ENCODE measurements at places on chromosomes 11 and 22.

GRCh38 chr11:375065-376025 lies 6.0 kb downstream of the B4GALNT4 start:
- DNase-seq: no peak

- DNase-seq: no peak
These were observed 6.7 kb upstream of the MCAM start for GRCh38 chr11:119323532-119324033.

DNA sequence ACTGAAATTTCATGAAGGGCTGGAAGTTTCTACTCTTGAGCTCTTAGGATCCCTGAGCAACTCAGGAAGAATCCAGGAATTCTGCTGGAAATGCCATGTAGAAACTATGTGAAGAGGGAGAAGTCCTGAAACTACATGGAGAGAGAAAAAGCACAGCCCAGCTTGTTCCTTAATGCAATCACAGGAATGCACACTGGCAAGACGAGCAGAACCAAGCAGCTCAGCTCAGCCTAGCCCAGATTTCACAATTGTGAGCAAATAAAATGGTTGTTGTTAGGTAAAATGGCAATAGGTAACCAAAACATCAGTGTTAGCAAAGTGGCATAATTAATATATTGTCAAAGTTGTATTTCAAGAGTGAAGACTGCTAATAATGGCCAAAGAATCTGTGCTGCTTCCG lies 28.1 kb downstream of the ZNF214 start:
- no peak for DNase-seq

DNA sequence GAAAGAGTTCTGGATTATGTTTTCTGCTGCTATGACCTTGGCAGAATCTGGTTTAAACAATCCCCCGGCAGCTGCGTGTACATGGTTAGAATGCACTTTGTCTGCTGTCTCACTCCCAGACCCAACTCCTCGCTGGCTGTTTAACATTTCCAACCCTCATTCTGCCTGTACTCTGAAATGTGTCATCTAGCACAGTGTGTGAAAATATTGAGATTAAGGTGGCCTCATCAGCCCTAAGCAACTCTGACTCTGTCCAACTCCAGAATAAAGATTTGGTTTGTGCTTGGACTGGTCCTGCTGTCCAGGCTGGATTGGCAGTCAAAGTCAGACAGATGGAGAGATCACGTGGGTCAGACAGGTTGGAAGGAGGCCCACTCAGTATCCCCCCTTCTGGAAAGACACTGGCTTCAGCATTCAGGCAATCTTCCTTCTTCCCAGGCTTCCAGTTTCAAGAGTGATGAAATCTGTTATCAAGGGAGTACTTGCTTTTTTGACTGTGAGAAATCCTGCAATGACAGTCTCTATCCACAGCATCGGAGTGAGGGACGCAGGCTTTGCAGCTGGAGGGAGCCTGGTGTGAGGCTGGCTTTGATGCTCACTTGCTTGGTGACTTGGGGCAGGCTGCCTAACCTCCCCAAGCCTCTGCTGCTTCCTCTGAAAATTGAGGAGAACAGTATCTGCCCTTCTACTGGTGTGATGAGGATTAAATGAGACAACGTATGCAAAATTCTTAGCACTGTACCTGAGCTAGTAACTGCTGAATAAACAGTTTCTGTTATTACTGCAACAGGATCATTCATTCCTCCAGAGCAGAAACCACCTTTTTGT lies 29.8 kb downstream of the ABTB2 start:
- DNase-seq: no peak

DNA sequence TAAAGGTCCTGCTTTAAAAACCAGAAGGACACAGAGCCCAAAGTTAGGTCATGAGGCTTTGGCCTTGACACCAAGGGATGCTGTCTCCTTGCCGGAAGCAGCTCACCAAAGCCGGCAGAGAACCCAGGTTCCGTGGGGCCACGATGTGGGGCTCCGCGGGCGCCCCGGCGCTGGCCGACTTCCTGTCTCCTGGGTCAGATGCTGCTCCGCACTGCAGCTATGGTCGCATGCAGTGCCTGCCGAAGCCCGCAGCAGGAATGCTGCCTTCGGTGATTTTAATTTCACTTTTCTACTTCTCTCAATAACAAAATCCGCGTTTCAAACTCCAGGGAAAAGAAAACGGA lies 454 bp upstream of the OTUB1 start:
- no peak for DNase-seq

GRCh38 chr11:96033095-96033494 lies 109.2 kb upstream of the MTMR2 start:
- DNase-seq: no peak

DNA sequence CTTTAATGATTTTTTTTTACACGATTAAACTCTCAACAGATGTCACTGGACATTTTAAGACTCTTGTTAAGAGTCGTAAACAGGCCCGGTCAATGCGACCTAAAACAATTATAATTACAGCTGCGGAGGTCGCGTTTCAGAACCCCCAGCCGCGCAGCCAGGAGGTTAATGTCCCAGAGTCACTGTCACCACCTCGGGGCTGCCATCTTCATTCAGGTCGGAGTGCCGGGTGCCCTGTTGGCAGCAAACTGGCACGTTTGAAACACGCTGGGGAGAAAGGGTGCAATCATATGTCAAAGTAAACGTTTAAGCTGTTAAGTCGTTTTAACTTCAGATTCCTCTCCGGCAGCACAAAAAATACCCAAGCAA lies 711 bp upstream of the PHF21B start:
- no peak for DNase-seq

GRCh38 chr22:40533712-40534378 lies 102.7 kb downstream of the MRTFA start:
- no peak for DNase-seq

DNA sequence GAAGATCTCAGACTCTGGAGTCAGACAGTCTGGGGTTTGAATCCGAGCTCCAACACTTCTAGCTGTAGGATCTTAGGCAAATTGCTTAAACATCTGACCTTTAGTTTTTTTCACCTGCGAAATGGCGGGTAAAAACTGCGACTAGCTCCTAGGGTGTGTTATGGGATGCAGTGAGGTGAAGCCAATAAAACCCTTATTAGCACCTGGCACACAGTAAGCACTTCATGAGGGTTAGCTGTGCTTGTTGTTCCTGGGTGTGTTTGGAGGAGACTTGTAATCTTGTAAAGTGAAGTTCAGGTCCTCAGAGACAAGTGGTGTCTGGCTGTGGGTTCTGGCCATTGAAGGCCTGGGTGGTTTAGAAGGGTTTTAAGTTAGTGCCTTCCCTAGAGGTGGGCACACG lies 68.9 kb downstream of the ZBTB16 start:
- no peak for DNase-seq

DNA sequence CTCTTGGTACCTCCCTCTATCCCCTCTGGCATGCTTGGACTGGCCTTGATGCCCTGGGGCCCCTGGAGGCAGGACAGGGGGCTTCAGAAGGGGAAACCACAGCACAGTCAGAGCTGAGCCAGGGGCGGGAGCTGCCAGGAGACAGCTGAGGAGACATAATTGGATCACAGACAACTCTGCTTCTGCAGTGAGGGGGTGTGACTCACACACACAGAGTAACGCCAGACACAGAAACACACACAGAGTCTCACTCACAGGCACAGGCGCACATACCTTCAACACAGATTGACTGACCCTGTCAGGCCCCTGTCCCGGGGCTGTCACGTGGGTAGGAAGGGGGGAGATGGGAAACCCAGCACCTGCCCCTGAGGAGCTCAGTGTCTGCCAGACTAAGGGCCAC lies 20.6 kb downstream of the STARD10 start:
- DNase-seq: no peak

DNA sequence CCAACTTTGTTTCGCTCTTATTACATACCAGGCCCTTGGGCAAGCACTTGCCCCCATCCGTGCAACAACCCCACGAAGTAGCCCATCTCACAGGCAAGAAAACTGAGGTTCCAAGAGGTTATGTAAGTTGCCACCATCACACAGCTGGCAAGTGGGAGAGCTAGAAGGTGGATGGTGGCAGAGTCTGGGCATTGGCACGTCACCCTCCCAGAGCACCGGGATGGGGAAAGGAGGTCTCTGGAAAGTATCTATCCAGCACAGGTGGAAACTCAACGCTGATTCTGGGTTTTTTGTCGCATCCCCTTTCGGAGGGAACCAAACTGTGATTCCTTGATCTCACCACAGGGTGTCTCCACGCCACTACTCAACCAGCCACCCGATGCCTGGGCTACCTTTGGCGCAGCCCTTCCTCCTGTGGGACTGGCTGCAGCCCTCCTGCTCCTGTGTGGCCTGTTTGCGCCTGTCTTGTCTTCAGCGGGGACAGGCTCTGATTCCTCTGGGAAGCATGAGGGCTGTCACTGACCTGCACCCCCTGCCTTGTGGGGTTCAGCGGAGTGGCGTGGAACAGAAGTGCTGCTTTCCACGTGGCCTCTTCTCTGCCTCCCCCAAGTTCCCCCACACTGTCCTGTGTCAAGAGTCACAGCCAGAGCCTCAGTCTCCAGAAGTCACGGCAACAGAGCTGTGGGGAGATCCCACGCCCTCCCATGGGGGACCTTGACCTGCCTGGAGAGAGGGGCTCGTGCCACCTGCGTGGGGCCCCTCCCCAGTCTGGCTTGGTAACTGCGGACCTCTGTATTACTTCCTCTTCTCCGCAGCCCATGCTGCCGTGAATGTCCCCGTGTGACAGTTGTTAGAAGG lies 34.4 kb upstream of the TRIM29 start:
- DNase-seq: peak; percentile 54

GRCh38 chr11:66067640-66068039 lies 2.4 kb upstream of the PACS1 start:
- DNase-seq: no peak

- no peak for DNase-seq
These were observed 93.4 kb downstream of the MUC15 start for GRCh38 chr11:26478710-26479109.

DNA sequence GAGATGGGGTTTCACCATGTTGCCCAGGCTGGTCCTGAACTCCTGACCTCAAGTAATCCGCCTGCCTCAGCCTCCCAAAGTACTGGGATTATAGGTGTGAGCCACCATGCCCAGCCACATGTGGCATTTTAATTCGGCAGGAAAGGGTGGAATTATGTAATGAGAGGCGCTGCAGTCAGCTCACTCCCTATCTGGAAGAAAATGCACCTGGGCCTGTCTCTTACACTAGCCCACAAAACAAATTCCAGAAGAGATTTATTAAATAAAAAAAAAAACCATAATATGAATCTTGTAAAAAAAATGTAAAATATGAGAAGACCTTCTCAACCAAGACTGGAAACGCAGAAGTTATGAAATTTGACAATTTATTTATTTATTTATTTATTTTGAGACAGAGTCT lies 8.2 kb upstream of the KAT5 start:
- no peak for DNase-seq

DNA sequence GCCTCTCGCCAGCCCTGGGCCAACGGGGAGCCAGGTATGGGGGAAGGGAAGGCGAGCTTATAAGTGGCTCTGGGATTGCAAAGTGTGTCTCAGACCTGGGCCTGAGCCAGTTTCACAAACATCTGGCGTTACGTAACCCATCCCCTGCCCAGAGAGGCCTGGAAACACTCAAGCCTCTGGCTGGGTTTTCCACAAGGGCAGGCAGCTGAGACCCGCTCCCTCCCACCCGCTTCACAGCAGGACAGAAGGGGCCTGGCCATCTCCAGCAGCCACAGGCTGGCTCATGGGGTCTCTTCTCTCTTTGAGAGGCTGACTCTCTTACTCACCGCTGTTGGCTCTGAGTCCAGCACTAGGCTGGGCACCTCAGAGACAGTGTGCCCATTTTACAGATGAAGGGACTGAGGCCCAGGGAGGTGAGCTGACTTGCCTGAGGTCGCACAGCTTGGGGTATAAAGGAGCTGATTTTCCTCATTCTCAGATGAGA lies 44.5 kb downstream of the TRIOBP start:
- no peak for DNase-seq

GRCh38 chr11:32388365-32388764 lies 47.0 kb downstream of the WT1 start:
- DNase-seq: no peak

GRCh38 chr11:119030329-119031047 lies at the start of gene SLC37A4:
Gene SLC37A4 (minus strand): TSS chr11:119030877.
- peak; percentile 95 for DNase-seq

- DNase-seq: peak; percentile 78
These were observed 44.0 kb downstream of the KIAA1671 start for GRCh38 chr22:24996420-24996952.

- no peak for DNase-seq
These were observed 14.4 kb upstream of the CTTN start for GRCh38 chr11:70383664-70384565.

DNA sequence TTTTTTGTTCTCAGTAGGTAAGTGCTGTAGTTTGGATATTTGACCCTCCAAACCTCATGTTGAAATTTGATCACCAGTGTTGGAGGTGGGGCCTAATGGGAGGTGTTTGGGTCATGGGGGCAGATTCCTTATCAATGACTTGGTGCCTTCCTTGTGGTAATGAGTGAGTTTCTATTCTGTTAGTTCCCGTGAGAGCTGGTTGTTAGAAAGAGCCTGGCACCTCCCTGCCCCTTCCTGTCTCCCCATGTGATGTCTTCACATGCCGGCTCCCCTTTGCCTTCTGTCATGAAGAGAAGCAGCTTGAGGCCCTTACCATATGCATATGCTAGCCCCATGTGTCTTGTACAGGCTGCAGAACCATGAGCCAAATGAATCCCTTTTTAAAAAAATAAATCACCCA lies 138.3 kb downstream of the TMEM135 start:
- peak; percentile 25 for DNase-seq

GRCh38 chr11:61020551-61021235 lies 49.2 kb downstream of the CD6 start:
- DNase-seq: no peak

Data from iPS DF 19.7 (cell line).